ENCODE measurements at places on chromosomes 1 and 21. TPM values are rescaled to one million over a fixed set of nuclear protein-coding genes. Genes with fewer than 3 reads are reported as not detected.

DNA sequence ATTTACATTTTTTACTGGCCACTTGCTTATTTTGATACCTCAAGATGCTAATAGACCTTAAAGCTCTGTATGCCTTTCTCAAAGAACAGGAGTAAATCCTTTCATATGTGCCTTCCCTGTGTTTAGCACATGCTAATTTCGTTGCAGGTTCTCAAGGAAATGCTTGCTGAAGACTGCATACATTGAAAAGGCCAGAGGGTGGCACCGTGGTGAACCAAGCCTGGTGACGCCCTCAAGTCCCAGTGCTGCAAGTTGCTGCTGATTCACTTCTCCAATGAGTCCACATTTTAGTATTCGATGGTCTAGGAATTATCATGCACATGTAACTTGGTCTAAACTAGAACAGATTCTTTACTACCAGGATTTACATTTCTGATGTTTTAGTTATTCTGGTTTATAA, 94.1 kb downstream of the CLDN17 start:
- no peak for DNase-seq

DNA sequence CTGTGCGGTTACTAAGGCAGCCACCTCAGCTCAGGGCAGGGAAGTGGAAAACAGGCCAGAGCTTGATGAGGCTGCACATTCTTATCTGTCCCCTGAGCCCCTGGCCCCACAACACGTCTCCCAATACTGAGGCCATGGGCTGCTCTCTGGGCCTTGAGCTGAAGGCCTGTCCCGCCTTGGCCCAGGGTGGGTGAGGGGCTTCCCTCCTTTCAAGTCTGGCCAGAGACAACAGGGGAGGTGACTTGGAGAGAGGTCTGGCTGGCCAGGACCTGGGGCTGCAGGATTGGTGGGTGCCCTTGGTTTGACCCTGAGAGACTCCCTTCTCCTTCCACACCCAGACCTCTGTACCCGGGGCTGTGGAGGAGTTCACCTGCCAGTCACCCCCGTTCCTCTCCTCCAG, 563.8 kb downstream of the PTPRU start:
- no peak for DNase-seq

The CPLANE2 gene
- 10.1 TPM for total RNA-seq

The NID1 gene
- total RNA-seq = 41.9 TPM

The UBASH3A gene
- total RNA-seq = not detected

The FCRL1 gene
- total RNA-seq = 0.18 TPM

The CDK18 gene
- 1.00 TPM for total RNA-seq

Data from cerebellum (tissue), 4 donors.